Neuronal stem cell (in vitro differentiated cells): ENCODE measurements at places on chromosomes 2 and 18.

- no peak for DNase-seq
- H3K36me3 ChIP-seq = no peaks in the 10 kb centered on the region
- H3K27ac ChIP-seq = no peak overlapping the region
- no peaks in the 10 kb centered on the region for H3K27me3 ChIP-seq
- no peaks in the 10 kb centered on the region for H3K4me1 ChIP-seq
Measured at GRCh38 chr18:48048251-48048650, 117.8 kb upstream of the SMAD2 start.

DNA sequence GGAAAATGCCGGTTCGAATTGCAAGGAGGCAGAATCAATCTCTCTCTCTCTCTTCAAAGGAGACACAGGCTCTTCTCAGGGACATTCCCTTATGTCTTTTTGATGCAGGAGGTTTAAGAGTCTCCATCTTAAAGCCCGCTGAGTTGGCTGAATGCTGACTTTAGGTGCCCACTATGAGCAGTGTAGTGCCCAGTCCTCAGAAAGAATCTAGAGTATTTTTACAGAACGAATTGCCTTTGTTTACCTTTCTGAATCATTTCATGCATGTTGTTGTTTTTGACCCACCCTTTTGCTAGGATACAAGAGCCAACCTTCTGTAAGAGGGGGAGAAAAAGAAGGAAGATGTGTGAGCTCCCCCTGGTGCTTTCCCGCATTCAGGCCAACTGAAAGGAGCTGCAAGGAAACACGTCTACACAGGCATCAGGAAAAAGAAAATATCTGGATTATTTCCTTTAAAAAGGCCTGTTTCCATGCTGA, 193.5 kb upstream of the TCF4 start:
- H3K27ac ChIP-seq = peak overlapping the region; percentile 3
- H3K27me3 ChIP-seq = no peaks in the 10 kb centered on the region
- peak; percentile 53 for DNase-seq
- H3K4me1 ChIP-seq = peaks cover 4% of the 10 kb centered on the region
- no peaks in the 10 kb centered on the region for H3K36me3 ChIP-seq

DNA sequence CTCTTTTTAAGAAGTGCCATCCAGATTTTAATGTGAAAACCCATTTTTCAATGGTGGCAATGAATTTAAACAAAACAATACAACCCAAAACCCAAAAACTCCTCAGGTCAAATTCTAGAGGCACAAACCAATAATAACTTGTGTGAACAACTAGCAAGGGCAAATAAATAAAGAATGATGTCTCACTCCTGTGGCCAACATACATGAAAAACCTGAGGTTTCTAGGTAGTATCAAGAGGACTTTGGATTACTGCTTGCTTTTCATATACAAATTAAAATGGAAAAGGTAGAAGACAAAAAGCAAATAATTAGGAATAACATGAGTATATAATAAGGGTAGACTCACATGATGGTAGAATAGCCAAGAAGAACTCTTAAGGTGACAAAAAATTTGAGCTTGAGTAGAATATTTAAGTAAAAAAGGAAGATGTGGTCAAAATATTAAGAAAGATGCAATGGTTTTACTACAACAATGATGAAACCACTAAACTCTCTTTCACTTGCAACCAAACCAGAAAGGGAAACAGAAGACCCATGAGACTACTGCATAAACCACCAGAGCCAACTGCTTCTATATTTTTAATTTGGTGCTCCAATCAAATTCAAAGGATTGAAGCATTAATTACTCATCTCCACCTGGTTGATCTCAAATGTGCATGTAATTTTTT, 53.5 kb downstream of the DARS1 start:
- DNase-seq = no peak
- no peak overlapping the region for H3K4me3 ChIP-seq

GRCh38 chr2:131115752-131116151, 10.6 kb downstream of the PLEKHB2 start:
- no peak overlapping the region for H3K4me3 ChIP-seq
- H3K4me1 ChIP-seq = no peaks in the 10 kb centered on the region
- no peaks in the 10 kb centered on the region for H3K27me3 ChIP-seq
- H3K36me3 ChIP-seq = no peaks in the 10 kb centered on the region
